ENCODE measurements at places on chromosomes 3 and 15.

GRCh38 chr15:95799286-95800200 lies 531.0 kb upstream of the NR2F2 start:
- no peak for DNase-seq

DNA sequence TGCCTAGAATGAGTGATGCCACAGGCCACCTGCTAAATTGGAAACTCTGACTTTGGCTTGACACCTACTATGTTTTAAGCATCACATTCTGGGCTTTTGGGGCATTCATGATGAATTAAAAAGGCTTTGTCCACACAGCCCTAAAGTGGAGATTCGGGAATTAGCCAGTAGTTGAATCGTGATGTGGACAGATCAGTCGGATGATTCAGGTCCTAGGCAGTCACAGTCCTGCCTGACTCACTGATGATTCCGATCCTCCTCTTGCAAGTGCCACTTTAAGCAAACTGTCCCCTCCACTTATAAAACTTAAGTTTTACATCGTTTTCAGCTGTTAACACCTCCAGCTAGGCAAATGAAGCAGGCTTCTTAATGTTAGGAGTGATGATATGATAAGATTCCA lies 75.3 kb downstream of the SYNPR start:
- no peak for DNase-seq

GRCh38 chr3:70064194-70064779 lies 64.8 kb downstream of the SAMMSON start:
- DNase-seq: no peak

DNA sequence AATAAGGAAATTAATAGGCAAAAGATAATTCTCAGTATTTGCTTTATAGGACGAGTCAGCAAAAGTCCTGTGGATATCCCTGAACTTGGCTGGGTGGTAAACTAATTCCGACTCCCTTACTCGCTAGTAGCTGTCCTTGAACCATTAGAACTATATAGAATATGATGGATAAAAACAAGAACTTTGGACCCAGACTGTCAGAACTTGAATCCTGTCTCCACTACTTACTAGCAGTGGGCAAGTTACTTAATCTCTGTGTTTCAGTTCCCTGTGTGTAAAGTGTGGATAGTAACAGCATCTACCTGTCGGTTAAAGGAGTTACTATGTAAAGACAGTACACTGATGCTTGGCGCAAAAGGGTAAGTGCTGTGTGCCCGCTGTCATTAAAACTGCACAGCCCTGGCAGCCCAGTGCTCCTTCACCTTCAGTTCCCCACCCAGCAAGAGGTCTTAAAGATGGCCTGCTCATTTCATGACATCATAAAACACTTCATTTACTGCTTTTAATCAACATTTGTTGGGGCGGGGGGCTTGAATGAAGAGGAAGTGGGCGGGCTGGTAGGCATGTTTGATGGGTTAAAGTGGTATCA lies 7.3 kb downstream of the TPM1 start:
- DNase-seq: no peak

GRCh38 chr15:64096668-64097384 lies 1.0 kb downstream of the SNX1 start:
- DNase-seq: no peak

DNA sequence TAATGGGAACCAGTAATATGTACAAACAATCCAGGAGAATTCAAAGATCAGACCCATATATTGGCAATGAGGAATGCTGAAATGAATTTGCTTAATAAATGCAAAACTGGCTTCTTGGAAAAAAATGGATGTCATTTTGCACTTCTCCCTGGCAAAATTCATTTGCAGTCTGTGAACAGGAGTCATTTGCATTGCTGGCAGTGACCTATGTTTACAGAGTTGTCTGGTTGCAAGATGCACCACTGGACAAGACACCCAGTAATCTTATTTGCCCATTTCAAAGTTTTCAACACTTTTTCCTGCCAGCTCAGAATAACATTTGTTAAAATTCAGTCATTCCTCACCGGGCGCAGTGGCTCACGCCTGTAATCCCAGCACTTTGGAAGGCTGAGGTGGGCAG lies 123.5 kb upstream of the KCNAB1 start:
- no peak for DNase-seq

DNA sequence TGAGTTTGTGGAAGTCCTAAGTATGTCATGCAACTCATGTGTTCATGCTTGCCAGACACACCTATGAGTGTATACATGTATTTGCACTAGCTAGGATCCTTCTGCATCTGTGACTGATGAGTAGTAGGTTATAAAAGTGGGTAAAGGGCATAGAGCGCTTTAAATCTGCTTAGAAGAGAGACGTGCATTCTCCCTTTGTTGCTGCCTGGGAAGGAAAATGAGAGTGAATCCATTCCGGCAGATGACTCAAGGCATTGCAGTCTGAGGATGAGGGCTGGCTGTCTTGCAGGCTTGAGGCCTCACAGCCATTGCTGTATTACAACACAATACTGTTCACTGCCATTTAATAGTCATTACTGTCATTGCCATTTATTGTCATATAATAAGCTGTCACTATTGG lies 120.8 kb upstream of the UMPS start:
- DNase-seq: no peak

DNA sequence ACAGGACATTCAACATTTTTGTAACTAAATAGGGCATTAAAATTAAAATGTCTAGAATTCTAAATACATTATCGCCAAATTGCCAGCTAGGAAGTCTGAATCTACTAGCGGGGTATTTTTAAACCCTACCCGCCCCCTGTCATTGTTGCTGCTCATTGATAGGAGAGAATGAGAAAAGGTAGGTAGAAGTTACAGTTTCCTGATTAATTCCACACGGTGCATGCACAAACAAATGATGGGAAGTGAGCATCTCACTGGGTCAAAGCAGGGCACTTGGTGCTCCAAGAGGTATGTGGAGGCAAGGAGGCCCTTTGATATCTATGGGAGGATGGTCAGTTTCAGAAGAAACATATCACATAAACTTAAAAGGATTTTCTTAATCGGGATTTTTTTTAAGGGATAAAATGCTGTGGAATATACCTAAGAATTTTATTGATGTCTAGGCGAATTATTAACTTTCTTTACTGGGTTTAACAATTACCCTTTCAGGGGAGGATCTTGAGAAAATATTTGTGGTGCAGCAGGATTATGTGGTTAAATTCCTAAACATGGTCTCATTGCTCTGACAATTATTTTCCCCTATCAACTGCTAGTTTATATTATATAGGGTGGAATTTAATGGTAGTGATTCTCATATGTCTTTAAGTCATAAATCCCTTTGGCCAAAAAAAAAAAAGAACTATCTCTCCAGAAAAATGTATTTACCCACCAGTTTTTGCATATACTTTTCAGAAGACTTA lies 236.0 kb upstream of the GOLGA6L4 start:
- no peak for DNase-seq

- no peak for DNase-seq
These were observed 58.2 kb downstream of the KLHL6 start for GRCh38 chr3:183497313-183497712.

GRCh38 chr3:127254033-127254644 lies 33.7 kb downstream of the PRR20G start:
- DNase-seq: no peak

- no peak for DNase-seq
These were observed 607.5 kb upstream of the BCHE start for GRCh38 chr3:166444756-166445155.

DNA sequence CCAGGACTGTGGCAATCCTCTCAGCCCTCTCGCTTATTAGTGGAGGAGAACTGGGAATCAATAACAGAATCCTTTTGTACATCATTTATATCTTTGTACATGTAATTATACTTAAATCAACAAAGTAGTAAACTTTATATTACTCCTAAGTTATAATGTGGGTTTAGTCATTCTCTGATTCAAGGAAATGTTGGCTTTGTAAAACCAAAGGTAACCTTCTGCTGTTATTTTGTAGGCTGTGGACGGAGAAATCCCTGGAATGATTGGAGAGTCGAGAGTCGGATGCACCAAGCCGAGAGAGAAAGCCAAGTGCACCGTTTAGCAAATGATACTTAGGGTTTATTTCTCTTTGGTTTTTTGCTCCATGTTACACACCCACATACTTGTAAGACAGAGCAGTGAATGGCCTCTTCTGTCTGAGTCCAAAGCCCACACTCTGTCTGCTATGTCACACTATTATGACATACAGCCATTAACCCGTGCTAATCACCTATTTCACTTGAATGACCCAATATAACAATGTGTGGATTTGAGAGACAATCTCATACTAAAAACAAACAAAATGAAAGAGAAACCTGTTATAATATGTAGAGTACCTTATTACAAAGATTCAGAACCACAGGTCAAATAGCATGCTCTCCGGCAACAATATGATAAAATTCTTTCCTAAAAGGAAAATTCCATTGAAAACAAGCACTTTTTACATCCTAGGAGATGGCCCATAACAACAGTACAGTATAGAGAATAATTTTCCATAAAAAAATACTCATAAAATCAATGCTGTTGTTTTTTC lies 72.2 kb downstream of the MECOM start:
- DNase-seq: no peak

- DNase-seq: no peak
These were observed 33.8 kb downstream of the RIOX2 start for GRCh38 chr3:97938444-97938843.

DNA sequence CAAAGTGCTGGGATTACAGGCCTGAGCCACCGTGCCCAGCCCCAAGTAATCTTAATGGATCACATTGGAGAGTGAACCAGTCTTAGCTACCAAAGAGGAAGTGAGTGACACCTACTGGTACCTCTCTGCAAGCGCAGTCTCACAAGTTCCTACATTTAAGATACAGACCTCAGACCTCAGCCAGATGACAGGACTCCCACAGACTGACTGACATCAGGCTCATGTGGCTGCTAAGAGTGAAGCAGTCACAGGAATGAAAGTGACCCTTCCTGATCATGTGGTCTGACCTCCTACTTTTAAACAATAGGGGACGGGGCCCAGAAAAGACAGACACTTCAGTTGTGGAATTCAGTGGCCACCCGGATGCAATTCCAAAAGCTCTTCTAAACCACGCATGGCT lies 36.3 kb upstream of the GNB5 start:
- DNase-seq: peak; percentile 38

GRCh38 chr3:115655761-115656282 lies 32.5 kb downstream of the GAP43 start:
- DNase-seq: no peak

- no peak for DNase-seq
These were observed 924 bp upstream of the SIN3A start for GRCh38 chr15:75452364-75452864.

- peak; percentile 49 for DNase-seq
These were observed 566 bp downstream of the HMCES start for GRCh38 chr3:129278966-129279906.

DNA sequence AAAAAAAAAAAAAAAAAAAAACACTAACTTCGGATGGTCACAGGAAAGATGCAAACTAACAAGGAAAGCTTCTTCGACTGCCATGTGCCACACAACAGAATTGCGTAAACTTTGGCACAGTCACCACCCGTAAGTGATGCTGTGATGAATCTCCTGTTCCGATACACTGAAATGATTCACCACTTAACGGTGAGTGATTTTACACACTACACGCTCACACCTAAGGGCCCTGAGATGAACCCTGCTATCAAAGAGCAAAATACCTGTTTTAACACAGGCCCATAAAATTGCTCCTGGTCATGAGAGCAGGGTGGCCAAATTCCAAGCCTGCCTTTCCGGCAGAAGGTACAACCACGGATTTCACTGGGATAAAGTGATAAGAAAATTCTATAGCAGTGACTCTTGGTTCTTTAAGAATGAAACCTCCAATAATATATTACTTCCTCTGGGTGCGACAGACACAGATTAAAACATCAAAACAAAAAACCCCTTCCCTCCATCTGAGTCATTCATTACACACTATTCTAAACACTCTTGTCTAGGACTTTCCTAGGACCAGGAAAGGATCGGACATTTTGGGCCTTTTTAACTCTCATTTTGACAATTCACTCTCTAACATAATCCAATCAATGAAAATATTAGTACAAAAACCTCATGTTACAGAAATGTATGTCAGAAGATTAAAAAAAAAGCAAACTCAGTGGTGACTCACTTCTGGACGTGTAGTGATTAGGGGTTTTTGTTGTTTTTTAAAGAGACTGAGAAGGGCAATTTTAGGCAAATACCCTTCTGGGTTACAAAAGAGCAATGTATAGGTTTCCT lies 28.3 kb downstream of the LRIG1 start:
- DNase-seq: no peak

DNA sequence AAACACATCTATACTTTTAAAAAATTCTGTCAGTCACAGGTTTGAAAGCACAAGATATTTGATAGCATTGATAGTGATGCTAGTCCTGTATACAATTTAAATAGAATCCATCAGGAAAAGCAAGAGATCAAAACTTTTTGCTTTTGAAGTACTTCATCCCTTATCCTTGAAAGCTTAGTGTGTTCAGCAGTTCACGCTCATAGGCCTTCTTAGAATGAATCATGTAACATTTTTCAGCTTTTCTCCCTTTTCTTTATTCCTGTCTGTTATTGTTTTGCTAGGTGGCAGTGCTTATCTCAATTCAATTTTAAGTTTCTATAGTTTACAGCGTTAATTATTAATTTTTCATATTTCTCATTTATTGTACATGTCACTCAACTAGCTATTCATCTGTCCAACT lies 69.1 kb downstream of the FGF7 start:
- DNase-seq: no peak

DNA sequence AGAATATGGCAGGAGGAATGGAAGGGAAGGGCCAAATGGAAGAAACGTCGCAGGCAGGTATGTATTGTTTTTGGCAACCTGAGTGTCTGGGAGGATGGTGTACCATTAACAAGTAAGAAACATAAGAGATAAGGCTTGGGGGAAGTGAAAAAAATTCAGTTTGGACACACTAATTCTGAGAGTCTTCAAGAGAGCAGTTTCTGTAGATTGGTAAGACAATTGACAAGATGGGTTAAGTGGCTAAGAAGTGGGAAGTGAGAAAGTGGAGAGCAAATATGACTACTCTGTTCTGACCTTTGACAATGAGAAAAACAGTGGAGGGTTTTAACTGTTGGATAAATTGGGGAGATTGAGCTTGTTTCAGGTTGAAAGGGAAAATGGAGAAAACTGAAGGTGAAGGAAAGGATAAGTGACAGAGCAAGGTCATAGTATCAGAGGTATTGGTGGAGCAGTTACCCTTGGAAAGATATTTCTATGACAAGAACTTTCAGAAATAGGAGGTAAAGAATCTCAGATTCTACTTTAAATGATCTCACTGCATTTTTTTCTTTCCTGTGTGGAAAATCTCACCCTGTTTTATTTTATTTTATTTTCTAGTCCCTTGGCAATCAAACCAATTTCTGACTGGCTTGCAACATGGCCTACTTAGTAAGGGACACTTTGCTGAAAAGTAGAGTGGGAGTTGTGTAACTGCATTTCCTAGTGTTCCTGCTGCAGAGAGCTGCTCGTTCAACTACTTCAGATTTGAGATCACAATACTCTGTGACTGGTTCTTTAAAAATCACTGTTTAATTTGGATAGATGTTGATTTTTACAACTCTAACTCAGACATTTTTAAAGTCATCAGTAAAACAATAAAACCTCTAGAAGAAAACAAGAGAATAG lies 23.1 kb upstream of the GABPB1 start:
- no peak for DNase-seq

DNA sequence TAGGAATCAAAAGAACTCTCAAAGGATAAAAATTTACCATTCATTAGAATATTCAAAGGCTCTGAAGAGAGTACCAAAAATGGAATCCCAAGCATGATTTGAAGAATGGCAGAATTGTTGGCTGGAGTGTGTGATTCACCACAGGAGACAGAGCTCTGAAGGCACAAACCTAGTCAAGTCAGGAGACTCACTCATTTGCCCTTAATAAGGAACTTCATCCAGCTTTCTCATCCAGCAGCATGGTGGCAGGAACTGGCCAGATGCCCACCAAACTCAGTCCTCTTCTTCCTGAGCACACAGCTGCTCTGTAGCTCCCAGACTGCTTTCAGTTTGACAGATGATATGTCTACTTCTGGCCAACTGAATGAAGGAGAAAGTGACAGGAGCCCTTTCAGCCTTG lies 16.5 kb upstream of the HEG1 start:
- no peak for DNase-seq

All from 8988T (cell line).